Stimulated activated CD4-positive, alpha-beta T cell treated with anti-CD3 and anti-CD28 coated beads, Interleukin-4, amount 100 ng/mL, for 4 hours (primary cell): ENCODE measurements at places on chromosomes 6 and 20.

DNA sequence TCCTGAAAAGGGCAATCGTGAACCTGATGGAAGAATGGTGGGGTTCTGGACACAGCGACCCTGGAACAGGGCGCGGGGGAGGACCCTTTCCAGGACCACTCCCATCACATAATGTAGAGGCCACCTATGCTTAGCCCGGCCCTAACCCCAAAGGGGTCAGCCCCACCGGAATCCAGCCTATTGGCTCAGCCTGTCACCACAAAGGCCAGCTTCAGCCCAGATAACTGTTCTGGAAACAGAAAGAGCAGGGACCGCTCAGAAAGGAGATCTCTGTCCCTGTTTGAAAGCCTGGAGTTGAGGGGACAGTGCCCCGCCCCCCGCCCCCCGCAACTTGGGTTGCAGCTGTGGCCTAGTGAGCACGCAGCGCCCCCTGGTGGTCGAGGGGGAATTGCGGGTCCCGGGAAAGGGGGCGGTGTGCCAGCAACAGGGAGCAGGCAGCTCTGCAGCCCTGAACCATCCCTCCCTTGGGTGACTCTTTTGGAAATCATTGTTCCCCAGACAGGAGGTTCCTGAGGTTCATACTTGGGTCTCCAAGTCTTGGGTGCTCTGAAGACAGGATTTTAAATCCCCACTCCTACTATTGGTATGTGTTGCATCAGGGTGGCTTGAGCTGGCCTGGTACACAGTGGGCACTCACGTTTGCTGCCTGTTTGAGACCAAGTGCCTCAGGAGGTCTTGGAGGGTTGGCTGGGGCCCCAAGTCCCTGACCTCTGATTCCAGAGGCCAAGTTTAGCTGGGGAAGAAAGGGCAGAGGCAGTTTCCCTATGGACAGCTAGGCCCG, 1.5 kb downstream of the SIGLEC1 start:
- DNase-seq = peak; percentile 75

DNA sequence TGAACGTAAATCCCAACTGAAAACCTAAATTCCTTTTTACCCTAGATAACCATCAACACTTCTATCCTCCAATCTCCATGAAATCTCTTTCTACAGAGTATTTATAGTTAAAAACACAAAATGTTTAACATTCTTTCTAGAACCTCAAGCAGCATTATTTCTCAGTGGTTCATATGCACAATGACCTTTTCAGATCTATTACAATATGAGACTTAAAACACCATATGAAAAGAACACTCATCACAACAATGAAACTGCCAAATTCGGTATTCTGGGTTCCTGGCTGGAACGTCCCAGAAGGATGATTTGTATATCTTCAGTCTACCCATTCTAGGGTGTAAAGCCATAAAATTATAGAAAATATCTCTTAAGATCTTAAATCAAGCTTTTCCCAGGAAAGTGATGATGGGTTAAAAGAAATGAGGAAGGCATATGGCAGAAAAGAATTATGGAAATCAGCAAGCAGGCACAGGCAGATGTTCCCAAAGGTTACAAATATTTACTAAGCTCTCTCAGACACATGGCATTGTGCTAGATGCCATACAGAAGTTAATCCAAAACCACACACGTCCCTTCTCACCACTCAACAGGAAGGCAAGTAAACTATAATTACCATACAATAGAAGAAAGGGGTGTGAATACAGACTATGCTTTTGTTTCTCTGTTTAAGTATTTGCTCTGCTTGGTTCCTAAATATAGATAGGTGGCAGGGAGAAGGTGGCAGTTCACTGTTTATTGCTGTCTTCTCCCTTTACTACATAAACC, 118.0 kb downstream of the CHD6 start:
- DNase-seq = no peak

DNA sequence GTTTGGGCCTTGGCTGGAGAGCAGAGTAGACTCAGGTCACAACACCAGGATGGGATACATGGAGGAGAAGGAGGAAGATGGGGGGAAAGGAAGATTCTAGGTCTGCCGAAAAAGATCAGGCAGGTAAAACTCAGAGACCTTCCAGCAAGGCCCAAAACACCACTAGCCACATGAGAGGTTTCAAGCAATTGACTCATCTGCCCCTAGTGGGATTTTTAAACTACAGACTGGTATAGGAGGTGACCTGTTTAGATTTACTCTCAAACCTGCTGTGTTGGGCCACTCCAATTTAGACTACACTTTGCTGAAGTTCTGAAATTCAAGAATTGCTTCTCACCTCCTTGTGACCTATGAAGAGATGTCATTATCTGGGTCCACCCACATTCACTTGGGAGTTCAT, 236.9 kb upstream of the SASH1 start:
- no peak for DNase-seq

- DNase-seq = no peak
These were observed 238.2 kb upstream of the PRND start for GRCh38 chr20:4483486-4483885.

DNA sequence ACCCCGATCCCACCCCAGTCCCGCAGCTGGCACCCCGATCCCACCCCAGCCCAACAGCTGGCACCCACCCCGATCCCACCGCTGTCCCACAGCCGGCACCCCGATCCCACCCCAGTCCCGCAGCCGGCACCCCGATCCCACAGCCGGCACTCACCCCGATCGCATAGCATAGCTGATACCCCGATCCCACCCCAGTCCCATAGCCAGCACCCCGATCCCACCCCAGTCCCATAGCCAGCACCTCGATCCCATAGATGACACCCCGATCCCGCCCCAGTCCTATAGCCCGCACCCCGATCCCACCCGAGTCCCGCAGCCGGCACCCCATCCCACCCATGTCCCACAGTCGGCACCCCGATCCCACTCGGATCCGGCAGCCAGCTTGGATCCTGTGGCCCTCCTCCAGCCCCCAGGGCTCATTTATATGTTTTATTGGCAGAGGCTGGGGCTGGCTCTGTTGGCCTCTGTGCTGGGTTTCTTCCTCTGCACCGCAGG, 897 bp upstream of the GMEB2 start:
- no peak for DNase-seq

- no peak for DNase-seq
These were observed 9.0 kb downstream of the GNAS-AS1 start for GRCh38 chr20:58841539-58842264.

DNA sequence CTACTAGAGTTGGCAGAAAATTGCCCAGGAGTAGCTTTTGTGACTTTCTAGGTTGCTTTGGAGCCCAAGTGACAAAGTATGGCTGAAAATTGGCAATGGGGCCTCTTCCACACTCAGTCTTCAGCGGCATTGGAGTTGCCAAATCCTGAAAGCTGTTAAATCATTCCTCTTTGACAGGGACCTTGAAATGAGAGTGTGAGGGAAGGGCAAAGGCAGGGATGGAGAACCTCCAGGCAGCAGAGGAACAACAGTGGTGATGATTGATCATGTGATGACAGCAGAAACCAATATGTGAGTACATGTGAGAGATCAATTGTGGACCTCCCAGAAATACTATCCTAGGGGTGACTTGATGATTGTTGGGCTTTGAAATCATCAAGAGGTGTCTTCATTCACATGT, 393.9 kb downstream of the KIF16B start:
- no peak for DNase-seq

DNA sequence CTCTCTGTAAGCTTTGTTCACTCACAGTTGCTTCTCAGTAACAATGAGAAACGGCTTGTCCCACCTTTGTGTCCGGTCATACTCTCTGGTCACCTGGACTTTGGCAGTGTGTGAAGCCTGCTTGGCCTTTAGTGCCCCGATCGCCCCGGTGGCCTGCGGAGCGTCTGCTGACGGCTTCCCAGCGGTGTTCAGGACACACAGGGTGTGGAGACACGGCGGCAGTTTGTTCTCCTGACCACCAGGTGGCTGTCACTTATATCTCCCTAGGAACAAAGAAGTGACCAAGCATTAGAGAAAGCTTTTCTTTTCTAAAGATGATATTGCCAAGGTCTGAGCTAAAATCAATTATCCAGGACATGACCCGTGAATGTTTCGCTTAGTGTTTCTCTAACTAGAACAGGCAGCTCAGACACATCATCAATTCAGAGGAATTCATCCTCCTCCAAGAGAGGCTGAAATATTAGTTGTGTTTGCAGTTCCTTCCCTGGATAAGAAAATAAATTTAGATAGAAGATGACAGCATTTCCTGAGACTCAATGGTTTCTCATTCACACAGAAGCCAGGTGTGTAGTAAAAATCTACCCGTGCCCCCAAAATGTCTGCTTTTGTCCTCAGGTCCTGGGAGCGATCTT, 167.4 kb upstream of the THBS2 start:
- no peak for DNase-seq

- no peak for DNase-seq
These were observed 237.2 kb downstream of the PLCB1 start for GRCh38 chr20:8369311-8369710.

GRCh38 chr6:157024745-157025144, 247.6 kb downstream of the ARID1B start:
- no peak for DNase-seq

- no peak for DNase-seq
These were observed 77.4 kb downstream of the PAK5 start for GRCh38 chr20:9761476-9761875.

- DNase-seq = no peak
These were observed 256.7 kb downstream of the CLIC5 start for GRCh38 chr6:45758787-45759471.

GRCh38 chr20:44897133-44897532, 11.6 kb downstream of the YWHAB start:
- no peak for DNase-seq

DNA sequence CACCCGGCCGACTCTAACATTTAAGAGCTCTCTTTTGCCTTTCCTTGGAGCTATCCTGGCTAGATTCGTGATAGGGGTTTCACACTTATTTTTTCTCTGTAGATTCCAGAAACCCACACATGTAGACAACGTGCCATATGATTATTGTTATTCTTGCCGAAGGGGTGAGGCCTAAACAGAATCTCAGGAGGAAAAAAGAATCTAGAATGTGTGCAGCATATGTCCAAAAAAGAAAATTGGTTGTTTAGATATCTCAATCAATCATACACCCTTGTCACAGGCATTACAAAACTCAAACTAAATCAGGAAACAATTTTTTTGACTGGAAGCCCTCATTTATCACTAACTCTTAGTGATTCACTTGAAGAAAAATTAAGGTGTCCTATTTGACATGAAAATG, 66.9 kb upstream of the TGM3 start:
- DNase-seq = no peak

- DNase-seq = no peak
These were observed 68.2 kb upstream of the SUPT3H start for GRCh38 chr6:45445749-45446549.

- no peak for DNase-seq
These were observed 48.7 kb upstream of the RPS6KA2 start for GRCh38 chr6:166675736-166676135.

DNA sequence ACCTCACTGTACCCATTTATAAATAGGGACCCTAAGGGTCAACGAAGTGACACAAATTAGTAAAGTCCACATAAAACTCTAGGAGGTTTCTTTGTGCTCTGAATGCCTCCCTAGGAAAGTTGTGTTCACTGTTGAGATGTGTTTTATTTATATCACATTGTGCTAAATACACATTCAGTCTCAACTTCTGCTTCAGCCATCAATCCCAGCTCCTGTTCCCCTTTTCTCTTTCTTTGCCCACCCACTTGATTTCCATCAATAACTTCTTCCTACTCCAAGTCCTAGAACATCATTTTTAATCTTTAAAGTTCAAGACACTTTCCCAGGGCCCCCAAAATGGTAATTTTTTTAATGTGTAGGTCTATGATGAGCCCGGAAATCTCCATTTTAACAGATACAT, 208.3 kb upstream of the RAB32 start:
- no peak for DNase-seq

- no peak for DNase-seq
These were observed 10.9 kb downstream of the SPATS1 start for GRCh38 chr6:44353336-44353735.

GRCh38 chr20:60200305-60200918, 242.2 kb downstream of the CDH26 start:
- DNase-seq = no peak

DNA sequence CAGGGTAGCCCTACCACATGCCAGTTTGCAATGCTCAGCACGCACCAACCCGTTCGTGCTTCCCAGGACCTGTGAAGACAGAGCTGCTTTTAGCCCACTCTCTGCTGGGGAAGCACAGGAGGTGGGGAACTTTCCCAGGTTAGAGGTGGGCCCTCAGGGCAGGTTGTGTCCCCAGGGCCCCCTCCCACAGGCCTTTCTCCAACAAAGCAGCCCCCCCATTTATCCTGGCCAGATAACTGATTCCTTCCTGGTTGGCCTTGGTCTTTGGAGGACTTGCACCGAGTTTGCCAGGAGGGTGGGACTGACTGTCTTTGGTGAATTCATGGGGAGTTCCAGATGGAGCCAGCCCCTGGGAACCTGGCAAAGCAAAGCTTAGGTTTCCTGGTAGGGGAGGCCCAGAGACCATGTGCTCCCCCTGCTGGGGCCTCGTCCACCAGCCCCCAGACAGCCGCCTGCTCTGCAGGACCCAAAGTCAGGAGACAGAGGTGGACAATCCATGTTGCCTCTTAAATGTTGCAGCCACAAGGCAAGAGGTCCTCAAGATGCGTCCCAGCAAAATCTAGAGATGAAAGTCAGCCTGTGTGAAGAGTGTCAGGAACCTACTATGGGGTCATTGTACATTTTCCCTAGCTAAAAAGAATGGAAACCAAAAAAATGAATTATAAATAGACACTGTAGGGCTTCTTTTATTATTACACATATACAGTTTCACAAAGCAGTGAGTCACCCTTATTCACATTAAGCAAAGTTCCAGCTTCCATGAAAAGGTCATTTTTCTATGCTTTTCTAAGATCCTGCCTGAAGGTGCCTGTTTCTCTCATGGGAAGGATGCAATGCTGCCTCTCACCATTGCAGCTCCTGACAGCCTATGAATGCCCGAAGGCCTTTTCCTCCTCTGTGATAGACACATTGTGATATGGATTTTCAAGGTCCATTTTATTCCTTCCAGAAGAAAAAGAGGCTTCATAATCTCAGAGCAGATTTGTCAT, 497.8 kb downstream of the PREX1 start:
- no peak for DNase-seq

- DNase-seq = no peak
These were observed 10.8 kb upstream of the WTAP start for GRCh38 chr6:159716247-159717096.

GRCh38 chr6:33410711-33411631, at the start of gene PHF1:
TSS of gene PHF1 (plus strand) at chr6:33411014. CDS start at chr6:33412264, 1,250 bp downstream.
- DNase-seq = peak; percentile 77

- DNase-seq = no peak
These were observed 14.9 kb downstream of the COL21A1 start for GRCh38 chr6:56232436-56232835.

DNA sequence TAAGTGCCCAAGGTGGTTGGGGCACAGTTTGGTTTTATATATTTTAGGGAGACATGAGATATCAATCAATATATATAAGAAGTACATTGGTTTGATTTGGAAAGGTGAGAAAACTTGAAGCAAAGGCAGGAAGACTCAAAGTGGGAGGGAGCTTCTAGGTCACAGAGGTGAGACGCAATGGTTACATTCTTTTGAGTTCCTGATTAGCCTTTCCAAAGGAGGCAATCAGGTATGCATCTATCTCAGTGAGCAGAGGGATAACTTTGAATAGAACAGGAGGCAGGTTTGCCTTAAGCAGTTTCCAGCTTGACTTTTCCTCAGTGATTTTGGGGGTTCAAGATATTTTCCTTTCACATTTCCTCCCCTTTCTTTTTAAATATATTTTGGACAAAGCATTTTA, 58.0 kb upstream of the SLC35F1 start:
- DNase-seq = no peak

GRCh38 chr6:4790158-4790899, 14.1 kb downstream of the CDYL start:
- DNase-seq = no peak

- DNase-seq = no peak
These were observed 542 bp downstream of the TUBE1 start for GRCh38 chr6:112086744-112087135.
